ENCODE measurements at places on chromosomes 5 and 9. TPM values are rescaled to one million over a fixed set of nuclear protein-coding genes. Genes with fewer than 3 reads are reported as not detected.

SPATA31A7 gene
- polyA plus RNA-seq, result not detected

TEX48 gene
- not detected for polyA plus RNA-seq

GALNT10 gene
- polyA plus RNA-seq, result 66.8 TPM

GRCh38 chr5:159993194-159993593 lies 15.7 kb upstream of the TTC1 start:
- DNase-seq, result no peak

GRCh38 chr9:106879439-106879882 lies 16.5 kb downstream of the ZNF462 start:
- no peak for DNase-seq
